Effector CD4-positive, alpha-beta T cell (primary cell): ENCODE measurements at places on chromosomes 2 and 18.

- DNase-seq: peak; percentile 61
These were observed 3.5 kb downstream of the ZCCHC2 start for GRCh38 chr18:62526098-62527025.

DNA sequence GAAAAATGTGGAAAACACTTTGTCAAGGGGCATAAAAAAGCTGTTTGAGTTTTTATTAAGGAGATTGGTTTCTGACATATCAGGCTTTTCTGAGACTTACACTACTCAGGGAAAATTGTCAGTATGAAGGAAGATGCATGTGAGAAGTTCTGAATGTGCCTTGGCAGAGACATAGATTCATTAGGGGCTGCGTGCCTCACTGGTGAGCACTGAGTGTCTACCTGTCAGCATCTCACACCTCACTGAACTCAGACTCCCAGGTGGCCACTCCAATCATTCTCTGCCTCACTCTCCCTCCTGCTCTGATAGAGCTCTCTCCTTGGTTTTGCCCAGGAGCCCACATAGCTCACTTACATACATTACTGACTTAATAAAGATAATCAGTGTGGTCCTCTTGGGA lies 372.6 kb downstream of the LRRTM4 start:
- DNase-seq: no peak

DNA sequence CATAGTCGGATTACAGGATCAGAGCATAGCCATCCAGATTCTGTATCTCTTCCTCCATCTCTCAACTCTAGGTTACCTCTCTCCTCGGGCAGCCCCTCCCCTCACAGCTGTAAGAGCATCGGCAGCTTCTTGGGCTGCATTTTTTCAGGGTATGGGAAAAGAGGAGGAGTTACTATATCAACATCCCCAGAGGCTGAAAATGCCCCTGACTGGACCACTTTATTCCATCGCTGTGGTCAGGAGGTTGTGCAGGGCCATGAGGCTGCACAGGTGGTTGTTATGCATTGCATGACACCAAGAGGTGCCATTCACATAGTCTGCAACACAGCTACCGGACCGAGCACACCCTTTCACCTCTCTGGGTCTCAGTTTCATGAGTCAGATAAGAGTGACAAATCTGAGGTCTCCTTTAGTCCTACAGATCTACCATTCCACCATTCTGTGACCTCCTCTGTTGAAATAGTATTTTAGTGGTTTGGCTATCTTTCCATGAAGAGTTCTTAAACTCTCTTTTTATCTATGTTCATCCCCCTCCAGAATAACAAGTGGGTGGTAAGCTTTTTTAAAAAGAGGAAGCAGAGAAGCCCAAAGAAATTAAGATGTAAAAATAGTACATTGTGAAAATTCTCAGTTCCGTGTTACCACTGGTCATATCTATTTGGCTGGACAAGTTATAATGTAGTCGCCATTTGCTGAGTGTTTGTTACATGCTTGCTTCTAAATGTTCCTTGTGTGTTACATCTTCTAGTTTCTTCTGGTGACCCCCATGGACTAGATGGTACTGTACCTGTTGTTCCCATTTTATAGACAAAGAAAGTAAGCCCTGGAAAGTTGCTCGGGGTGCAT lies 56.6 kb upstream of the SLC1A4 start:
- DNase-seq: no peak

- DNase-seq: no peak
These were observed 104.6 kb upstream of the KLHL29 start for GRCh38 chr2:23280401-23280800.

DNA sequence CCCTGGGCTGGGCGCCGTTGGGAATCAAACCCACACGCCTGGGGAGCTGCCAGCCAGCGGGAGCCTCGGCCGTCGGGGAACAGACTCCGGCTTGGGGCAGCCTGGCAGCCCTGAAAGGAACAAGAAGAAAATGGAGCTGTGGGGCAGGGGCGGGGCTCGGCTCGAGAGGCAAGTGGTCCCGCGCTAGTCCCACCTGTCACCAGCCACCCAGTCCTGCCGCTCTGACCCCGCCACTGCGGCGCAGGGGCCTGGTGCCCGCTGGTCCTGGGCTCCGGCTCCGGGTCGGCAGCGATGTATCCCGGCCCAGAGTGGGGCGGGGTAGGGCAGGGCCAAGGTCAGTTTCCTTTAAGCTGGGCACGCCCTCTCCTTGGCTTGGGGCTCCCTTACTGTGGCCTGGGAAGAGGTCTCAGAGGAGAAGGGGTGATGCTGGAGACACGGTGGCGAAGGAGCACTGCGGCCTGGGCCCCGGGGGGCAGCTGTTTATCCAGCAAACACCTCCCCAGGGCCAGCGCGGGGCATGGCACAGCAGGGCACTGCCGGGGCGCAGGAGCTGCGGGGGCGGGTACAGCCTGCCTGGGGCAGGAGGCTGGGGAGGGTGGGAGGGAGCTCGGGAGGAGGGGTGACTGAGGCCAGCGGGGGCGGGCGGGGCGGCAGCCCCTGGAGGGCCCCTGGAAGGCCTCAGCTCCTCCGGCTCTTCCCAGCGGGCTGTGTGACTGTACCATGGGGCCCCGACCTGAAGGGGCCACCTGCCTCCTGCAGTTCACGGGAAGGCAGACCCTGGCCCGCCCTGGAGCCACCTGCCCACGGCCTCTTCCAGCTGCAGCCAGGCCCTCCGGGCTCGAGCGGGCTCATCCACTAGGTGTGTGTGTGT lies 15.6 kb downstream of the ODC1 start:
- DNase-seq: no peak

DNA sequence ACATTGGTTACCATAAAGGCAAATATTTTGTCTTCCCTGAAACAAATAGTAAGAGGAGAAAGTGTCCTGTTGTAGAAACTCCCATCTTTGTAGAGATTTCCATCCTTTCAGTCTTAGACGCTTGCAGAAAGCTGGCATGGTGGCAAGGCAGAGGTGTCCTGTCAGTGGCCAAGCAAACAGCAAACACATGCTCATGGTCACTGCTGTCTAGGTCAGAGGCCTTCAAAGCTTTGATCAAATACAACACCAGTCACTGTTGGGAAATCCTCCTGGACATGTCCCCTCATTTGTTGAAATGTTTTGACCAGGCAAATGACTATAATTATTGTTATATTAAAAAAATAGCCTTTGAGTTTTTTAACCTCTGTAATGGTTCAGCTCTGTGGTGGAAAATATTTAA lies 55.1 kb downstream of the LTBP1 start:
- no peak for DNase-seq

- no peak for DNase-seq
These were observed 84.8 kb downstream of the VRK2 start for GRCh38 chr2:58131191-58132011.

DNA sequence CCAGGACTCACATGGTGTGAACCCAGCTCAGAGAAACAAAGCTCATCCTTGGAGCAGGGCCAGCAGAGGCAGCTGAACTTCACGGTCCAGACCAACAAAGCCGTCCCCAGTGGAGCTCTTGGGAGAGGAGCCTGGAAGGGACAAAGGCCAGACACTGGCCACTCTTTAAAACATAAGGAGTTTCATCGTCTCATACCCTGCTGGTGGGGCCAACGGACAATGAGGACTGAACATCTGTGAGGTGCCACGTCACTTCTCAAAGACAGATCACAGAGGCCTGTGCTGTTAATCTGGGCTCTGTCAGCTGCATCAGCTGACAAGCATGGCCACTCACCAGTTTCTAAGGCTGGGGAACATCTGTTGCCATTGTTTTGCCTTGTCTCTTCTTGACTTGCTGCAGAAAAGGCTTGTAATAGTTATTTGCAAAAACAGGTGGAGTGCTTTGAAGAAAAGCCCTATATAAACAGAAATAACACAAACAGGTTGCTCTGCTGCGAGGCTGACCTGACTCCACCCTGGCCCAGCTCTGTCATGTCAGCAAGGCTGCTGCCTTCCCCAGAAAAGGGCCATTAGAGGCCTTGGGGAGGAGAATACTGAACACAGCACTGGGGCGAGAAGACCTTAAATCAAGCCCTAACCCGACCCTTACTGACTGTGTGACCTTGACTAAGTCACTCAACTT lies 68.1 kb upstream of the DAPL1 start:
- DNase-seq: no peak

DNA sequence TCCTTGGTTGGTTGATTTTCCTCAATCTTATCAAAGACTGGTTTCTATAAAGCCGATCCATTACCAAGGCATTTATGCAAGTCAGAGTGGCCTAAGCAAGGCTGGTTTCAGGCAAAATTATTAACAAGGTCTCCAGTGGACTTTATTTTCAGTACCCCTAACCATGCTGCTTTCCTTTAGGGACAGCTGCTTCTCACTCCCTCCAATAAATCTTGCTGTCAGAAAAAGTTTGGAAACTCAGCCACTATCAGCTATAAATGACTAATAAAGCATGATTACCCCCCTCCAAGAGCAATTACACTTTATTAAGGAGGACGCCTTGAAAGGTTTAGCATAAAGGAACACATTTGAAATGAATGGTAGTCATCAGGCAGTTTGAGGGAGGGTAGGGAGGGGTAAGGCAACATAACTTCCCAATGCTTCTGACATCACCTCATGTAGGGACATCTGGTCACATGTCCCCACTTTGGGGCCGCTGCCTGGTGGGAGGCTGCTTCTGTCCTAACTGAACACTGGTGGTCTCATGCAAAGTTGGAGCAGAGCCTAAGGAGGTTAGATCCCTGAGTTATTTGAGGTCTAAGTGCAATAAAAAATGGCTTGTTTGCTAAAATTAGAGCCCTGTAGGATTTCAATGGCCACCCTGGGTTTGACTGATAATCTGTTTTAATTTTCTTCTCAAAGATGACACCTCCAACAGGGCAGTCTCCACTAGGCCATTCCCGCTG lies 58.0 kb upstream of the TMEM178A start:
- no peak for DNase-seq

DNA sequence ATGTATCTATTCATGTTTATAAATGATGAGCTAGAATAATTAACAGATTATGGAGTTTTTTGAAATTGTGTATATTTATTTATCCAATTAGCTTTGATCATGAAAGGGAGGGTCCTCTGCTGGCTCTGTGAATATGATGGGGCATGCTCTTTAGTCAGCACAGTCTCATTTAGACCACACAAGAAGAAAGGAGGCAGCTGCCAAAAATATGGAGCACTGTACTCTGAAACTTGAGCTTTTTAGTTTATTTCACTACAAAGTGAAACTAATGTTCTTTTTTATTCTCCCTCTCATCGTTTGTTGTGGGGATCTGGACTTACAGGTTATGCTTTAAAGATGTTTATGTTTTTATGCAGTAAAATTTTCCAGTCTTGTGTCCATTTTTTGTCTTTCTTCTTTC lies 266.9 kb upstream of the GULP1 start:
- no peak for DNase-seq

GRCh38 chr2:222477962-222478608 lies 53.7 kb downstream of the SGPP2 start:
- no peak for DNase-seq

- DNase-seq: no peak
These were observed 136.5 kb downstream of the PRPF40A start for GRCh38 chr2:152580714-152581113.

GRCh38 chr2:128299628-128300027 lies 19.0 kb downstream of the HS6ST1 start:
- DNase-seq: no peak

DNA sequence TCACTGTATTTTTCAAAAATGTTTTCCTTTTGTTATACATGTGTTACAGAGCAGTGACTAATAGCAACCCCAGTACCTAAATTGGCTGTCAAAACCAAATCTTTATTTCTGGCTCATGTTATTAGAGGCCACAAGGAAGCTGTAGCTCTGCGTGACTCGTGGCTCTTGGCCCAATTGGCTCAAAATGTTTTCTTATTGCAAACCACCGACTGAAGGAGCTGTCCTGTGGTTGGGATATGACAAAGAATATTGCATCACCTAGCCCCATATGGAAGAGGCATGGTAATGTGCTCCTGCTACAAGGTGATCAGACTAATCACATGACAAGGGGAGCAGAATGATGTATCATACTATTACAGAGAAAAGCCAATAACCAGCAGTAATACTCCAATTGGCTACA lies 1058.5 kb downstream of the CBLN2 start:
- DNase-seq: no peak

DNA sequence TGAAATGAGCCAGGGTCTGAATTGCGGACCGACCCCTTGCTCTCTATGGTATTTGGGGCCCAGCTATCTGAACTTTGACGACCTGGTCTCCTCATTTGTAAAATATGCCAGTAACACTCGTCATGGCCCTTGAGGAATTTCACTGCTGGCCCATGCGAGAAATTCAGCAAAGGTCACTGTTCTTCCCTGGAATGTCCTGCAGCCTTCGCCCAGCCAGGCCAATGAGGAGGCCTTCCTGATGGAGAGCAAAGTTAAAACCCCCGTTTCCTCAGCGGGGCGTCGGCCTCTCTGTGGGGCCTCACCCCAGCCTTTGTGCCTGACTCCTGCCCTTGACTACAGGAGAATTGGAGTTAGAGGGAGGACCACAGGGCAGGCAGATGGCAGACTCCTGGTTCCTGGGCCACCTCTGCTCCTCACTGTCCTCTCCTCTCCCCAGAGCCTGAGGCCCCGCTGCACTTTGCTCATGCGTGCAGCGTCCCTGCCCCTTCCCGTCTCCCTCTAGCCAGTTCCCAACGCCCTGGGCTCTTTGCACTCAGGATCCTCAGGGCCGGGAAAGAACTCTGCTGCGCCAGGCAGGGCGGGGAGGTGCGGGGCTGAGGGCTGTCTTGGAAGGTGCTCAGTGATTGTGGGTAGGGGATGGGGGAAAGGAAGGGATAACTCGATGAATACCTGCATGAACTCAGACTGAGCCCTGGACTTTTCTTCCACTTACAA lies 257.0 kb upstream of the RAB6C start:
- DNase-seq: no peak

GRCh38 chr2:178327516-178327915 lies 123.5 kb downstream of the PRKRA start:
- no peak for DNase-seq

DNA sequence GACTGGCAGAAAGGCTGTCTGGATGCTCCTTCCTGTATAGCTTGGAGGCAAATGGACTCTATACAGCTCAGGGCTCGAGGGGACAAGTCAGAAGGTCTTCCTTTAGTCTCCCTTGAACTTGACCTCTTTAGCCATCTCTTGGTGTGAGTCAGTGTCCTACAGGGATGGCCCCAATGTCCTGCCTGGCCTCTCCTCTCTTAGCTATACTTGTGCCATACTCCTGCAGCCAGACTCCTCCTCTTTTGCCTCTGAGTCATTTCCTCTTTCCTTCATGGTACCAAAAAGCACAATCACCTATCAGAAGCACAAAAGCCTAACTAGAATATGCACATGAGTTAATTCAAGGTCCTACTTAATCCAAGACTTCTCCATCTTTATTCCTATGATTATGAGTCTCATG lies 112.7 kb downstream of the XRCC5 start:
- DNase-seq: no peak

DNA sequence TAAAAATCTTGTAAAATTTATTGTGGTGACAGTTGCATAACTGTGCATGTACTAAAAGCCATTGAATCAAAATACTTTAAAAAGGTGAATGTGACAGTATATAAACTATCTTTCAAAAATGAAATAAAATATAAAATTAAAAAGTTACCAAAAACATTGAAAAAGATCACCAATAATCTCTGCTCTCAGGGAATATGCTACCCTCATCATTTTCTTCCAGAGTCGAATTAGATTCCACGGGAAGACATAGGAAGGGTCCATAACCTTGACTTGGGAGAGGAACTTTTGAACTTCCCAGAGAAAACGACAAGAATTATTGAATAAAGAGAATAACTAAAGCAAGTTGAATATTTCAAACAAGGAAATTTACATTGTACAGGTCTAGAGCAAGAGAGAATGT lies 649.5 kb downstream of the NUP35 start:
- DNase-seq: no peak
